ENCODE measurements at places on chromosomes 12 and 14.

GRCh38 chr14:21440859-21441258 is 15.1 kb downstream of the CHD8 start:
- H3K4me3 ChIP-seq = no peak overlapping the region
- peaks cover 4% of the 10 kb centered on the region for H3K4me1 ChIP-seq
- no peaks in the 10 kb centered on the region for H3K36me3 ChIP-seq
- no peaks in the 10 kb centered on the region for H3K27me3 ChIP-seq
- DNase-seq = no peak

GRCh38 chr12:63318933-63319332 is 167.9 kb upstream of the AVPR1A start:
- no peaks in the 10 kb centered on the region for H3K27me3 ChIP-seq
- no peaks in the 10 kb centered on the region for H3K36me3 ChIP-seq
- no peak for DNase-seq
- H3K4me1 ChIP-seq = no peaks in the 10 kb centered on the region

- no peak for DNase-seq
- no peak overlapping the region for H3K4me3 ChIP-seq
- H3K27me3 ChIP-seq = no peaks in the 10 kb centered on the region
Measured at GRCh38 chr12:62301080-62301798, 41.0 kb downstream of the USP15 start.

- no peaks in the 10 kb centered on the region for H3K4me1 ChIP-seq
- H3K36me3 ChIP-seq = no peaks in the 10 kb centered on the region
- H3K27ac ChIP-seq = no peak overlapping the region
- no peak for DNase-seq
Measured at GRCh38 chr14:82766996-82767395, 1233.3 kb upstream of the SEL1L start.

GRCh38 chr12:26929590-26929989 is 8.2 kb downstream of the INTS13 start:
- no peaks in the 10 kb centered on the region for H3K4me1 ChIP-seq
- H3K27me3 ChIP-seq = no peaks in the 10 kb centered on the region
- no peak overlapping the region for H3K27ac ChIP-seq
- DNase-seq = no peak
- H3K36me3 ChIP-seq = no peaks in the 10 kb centered on the region
